Mesendoderm (in vitro differentiated cells): ENCODE measurements at places on chromosomes 2 and 18.

- no peak for DNase-seq
Measured at GRCh38 chr2:230694241-230694640, 18.4 kb upstream of the CAB39 start.

GRCh38 chr18:53603276-53603675, 621.2 kb downstream of the MBD2 start:
- no peak for DNase-seq

DNA sequence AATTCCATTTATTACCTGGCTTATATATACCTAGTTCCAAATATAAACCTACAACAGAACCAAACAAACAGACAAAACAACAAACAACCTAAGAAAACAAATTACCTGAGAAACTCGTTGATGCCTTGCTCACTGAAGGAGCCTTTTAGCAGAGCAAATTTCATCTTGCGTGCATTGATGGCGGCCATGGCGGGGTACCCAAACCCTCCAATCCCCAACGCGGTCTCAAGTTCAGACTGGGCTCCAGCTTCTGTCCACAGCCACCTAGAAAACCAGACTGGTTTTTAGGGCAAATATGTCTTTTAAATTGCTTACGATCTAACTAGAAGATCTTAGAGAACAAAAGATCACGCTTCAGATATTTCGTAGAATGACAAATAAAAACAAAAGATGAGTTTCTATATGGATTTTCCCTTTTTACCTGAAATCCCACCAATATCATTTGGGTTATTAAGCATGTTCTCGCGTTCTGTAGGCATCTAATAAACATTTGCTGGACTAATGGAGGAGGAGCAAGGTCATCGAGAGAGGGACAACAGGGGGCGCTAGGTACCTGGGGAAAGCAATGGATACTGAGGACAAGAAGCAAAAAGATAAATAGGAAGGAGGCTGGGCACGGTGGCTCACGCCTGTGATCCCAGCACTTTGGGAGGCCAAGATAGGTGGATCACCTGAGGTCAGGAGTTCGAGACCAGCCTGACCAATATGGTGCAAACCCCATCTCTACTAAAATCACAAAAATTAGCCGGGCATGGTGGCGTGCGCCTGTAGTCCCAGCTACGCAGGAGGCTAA, 25.2 kb downstream of the PDIA6 start:
- DNase-seq = peak; percentile 67

- DNase-seq = no peak
Measured at GRCh38 chr2:43361286-43361685, 134.9 kb upstream of the ZFP36L2 start.

GRCh38 chr2:193965263-193965662, 1691.8 kb upstream of the SLC39A10 start:
- peak; percentile 69 for DNase-seq

- DNase-seq = no peak
Measured at GRCh38 chr2:96775160-96775559, 14.5 kb downstream of the CNNM4 start.

- no peak for DNase-seq
Measured at GRCh38 chr2:99753505-99753904, 263.7 kb upstream of the REV1 start.

GRCh38 chr2:168157070-168157469, 90.3 kb downstream of the STK39 start:
- no peak for DNase-seq

DNA sequence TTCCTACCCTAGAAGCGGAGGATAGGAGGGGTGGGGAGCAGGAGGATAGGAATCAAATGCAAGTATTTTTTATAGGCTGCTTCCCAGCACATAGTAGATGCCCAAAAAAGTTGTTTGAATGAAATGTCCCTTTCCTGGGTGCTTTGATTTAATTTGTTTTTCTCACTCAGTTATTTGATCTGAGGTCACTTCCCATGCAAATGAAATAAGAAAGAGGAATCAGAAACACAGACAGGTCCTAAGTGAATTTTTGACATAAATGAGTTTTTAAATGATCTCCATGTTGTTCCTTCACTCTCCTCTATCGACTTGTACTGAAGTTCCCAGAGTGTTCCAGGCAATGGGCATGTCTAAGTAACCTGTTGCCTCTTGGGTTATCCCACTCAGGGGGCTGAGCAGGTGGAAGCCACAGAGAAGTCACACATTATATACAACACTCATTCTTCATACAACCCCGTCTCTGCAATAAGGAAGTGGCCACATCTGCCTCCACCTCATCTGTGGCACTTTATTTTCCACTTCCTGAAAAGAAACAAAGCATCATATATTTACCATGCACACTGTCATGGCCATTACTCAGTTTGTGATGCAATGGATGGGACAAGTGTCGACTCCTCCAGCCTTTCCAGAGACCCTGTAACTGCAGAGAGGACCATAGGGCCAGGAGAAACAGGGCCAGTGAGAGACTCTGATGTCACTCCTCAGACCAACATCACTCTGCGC, 81.9 kb upstream of the ZNF397 start:
- DNase-seq = no peak

DNA sequence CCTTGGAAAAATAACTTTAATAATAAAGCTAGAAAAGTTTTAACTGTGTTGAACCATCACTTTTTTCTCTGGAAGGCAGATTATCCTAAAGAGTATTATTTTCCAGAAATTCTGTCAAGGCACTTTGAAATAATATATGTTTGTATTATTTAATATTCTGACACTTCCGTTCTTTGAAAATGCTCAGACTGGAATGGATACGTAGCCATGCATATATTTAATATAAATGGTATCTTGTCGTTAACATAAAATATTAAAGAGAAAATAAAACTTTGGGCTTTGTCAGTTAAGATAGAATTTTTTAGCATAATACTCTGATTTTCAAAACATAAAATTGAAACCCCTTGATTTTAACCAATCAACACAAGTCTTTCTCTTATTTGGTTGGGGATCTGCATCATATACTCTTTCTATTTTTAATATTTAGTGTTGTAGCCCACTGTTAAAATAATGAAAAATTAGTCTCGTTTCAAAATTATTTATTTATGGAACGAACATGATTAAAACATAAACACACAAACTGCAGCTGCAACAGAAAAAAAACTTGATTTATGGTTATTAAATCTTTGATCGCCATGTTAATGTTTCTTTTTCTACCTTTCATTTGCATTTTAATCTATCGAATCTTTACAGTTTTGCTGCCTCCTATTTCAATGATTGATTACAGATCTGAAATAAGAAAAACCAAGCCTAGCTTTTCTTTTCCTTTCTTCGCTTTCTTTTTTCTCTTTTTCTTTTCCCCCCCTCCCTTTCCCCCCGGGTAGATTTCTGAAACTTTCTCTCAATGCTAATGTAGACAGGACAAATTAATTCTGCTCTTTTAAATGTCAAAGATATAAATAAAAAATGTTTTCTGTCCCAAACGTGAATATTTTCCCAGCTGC, 145.5 kb downstream of the MEIS1 start:
- DNase-seq = no peak

- DNase-seq = no peak
Measured at GRCh38 chr18:65458871-65459270, 291.9 kb upstream of the CDH7 start.

- DNase-seq = peak; percentile 48
Measured at GRCh38 chr18:76252880-76253279, 242.2 kb downstream of the ZNF516 start.

- no peak for DNase-seq
Measured at GRCh38 chr2:187079901-187080300, 230.9 kb upstream of the ZSWIM2 start.

DNA sequence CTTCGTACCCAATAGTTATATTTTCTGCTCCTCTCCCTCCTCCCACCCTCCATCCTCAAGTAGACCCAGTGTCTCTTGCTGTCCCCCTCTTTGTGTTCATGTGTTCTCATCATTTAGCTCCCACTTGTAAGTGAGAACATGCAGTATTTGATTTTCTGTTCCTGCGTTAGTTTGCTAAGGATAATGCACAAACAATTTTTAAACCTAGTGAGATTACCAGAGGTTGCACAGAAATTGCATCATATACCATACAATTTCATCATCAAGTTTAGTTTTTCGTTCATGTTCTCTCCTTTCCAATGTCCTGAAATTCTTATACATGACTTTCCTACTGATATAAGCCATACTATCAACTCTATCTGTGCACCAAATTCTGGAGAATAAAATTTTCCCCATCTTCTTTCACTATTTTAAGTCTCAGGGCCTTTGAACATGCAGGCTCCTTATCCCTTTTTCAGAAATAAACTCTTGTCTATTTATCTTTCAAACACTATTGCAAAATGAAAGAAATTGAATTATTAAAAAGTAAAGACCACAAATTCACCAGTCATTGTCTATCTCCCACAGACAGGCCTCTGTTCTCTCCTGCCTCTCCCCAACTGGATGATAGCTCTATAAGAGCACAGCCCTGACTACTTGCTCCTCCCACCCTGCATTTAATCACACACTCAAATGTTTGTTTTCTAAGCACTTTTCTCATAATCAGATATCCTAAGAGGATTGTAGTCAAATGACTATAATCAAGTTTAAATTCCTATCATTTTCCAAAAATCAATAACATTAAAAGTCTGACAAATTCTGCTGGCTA, 27.2 kb upstream of the B4GALT6 start:
- no peak for DNase-seq

GRCh38 chr18:25181993-25182392, 170.0 kb downstream of the ZNF521 start:
- DNase-seq = no peak

GRCh38 chr2:25410370-25410769, 68.6 kb upstream of the DNMT3A start:
- DNase-seq = no peak

DNA sequence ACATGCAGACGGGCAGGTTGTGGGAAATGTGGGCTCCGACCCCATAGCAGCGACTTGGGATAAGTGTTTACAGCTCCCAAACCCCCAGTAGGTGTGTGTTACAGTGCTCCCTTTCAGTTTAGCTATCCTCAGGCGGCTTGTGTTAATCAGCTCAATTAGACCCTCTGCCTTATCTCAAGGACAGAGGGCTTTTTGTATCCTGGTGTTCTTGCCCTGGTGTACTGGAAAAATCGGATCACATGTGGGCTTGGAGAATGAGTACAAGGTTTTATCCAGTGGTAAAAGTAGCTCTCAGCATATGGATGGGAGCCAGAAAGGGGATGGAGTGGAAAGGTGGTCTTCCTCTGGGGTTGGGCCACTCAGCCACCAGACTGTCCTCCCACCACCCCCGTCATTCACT, 264.7 kb upstream of the SYT4 start:
- peak; percentile 4 for DNase-seq

DNA sequence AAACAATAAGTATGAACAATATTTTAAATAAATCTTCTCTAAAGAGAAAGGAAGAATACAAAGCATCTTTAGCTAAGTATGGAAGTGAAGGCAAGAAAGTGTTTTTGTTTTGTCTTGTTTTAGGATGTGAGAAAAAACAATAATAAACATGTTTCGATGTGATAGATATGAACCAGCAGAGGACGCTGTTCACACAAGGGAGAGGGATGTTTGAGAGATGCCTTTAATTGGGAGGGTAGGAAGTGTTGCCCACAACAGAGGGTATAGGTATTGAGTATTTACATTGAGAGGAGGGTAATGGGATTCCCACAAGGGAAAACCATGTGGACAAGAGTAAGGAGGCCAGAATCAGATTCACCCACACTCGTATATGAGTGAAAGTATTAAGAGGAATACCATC, 55.1 kb downstream of the CDH19 start:
- peak; percentile 66 for DNase-seq

DNA sequence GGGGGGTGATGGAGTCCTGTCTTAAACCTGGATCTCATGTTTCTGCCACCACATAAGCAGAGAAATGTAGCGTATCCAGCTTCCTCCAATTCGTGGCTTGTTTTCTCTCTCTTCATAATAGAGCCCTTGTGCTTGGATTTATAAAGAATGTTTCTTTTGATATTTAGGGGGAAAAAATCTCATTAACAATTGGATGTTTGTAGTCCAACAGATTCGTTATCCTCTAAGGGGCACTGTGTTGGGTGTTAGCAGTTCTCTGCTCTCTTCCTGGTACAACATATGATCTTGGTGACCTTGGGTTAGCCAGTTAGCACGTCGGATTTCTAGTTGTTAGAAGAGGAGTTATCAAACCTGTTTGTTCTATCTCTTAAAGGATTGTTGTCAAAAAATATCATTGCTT, 127.8 kb downstream of the FMNL2 start:
- no peak for DNase-seq

GRCh38 chr18:24397131-24397693, 412 bp downstream of the OSBPL1A start:
- peak; percentile 71 for DNase-seq

DNA sequence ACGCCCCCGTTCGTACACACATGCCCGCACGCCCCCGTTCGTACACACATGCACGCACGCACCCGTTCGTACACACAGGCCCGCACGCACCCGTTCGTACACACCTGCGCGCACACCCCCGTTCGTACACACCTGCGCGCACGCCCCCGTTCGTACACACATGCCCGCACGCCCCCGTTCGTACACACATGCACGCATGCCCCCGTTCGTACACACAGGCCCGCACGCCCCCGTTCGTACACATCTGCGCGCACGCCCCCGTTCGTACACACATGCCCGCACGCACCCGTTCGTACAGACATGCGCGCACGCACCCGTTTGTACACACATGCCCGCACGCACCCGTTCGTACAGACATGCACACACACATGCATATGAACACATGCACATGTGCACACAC, 45.7 kb downstream of the SPP2 start:
- DNase-seq = no peak

DNA sequence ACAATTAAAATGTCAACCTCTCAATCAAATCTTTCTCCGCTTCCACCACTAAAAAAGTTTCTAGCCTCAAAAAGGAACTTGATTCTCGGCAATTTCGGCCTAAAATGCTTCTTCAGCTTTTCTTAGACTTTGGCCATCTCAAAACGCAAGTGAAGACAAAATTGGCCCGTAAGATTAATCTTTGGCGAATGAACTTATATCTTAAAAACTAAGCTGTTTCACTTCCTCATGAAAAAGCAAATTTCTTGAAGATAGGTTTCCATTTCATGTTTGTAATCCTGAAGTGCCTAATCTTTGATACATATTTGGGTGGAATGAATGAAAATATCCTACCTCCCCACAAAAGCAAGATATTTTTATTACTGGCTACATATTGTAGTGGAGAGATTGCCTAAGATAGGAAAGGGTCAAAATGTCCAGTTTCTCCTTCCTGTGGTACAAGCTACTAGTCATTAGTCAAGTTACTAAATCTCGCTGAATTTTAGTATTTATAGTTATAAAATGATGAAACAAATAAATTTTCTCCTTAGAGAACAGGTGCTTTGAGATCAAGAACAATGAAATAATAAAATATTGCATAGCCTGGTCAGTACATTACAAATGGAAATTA, 85.4 kb upstream of the ZEB2 start:
- no peak for DNase-seq

- peak; percentile 64 for DNase-seq
Measured at GRCh38 chr2:47269316-47270232, 114.5 kb upstream of the STPG4 start.
